SJCRH30 (cell line): ENCODE measurements at places on chromosomes 7 and 10. TPM values are rescaled to one million over a fixed set of nuclear protein-coding genes. Genes with fewer than 3 reads are reported as not detected.

DNAJC12 gene
- total RNA-seq = 9.6 and 11.7 TPM in 2 replicates

PROSER2 gene
- 10.7 and 14.6 TPM in 2 replicates for total RNA-seq

FKBP9 gene
- 61.8 and 73.5 TPM in 2 replicates for total RNA-seq

- H3K36me3 ChIP-seq = no peaks in the 10 kb centered on the region
- no peak for DNase-seq
- peak overlapping the region; percentile 49 for H3K4me3 ChIP-seq
- H3K4me1 ChIP-seq = peaks cover 9% of the 10 kb centered on the region
- H3K27me3 ChIP-seq = no peaks in the 10 kb centered on the region
These were observed 11.9 kb upstream of the LMOD2 start for GRCh38 chr7:123643495-123644441.

- H3K27ac ChIP-seq = no peak overlapping the region
- H3K4me3 ChIP-seq = no peak overlapping the region
- no peaks in the 10 kb centered on the region for H3K4me1 ChIP-seq
- peak; percentile 65 for DNase-seq
- H3K27me3 ChIP-seq = no peaks in the 10 kb centered on the region
- no peaks in the 10 kb centered on the region for H3K36me3 ChIP-seq
These were observed 15.2 kb upstream of the FRMPD2 start for GRCh38 chr10:48289501-48290238.

DNA sequence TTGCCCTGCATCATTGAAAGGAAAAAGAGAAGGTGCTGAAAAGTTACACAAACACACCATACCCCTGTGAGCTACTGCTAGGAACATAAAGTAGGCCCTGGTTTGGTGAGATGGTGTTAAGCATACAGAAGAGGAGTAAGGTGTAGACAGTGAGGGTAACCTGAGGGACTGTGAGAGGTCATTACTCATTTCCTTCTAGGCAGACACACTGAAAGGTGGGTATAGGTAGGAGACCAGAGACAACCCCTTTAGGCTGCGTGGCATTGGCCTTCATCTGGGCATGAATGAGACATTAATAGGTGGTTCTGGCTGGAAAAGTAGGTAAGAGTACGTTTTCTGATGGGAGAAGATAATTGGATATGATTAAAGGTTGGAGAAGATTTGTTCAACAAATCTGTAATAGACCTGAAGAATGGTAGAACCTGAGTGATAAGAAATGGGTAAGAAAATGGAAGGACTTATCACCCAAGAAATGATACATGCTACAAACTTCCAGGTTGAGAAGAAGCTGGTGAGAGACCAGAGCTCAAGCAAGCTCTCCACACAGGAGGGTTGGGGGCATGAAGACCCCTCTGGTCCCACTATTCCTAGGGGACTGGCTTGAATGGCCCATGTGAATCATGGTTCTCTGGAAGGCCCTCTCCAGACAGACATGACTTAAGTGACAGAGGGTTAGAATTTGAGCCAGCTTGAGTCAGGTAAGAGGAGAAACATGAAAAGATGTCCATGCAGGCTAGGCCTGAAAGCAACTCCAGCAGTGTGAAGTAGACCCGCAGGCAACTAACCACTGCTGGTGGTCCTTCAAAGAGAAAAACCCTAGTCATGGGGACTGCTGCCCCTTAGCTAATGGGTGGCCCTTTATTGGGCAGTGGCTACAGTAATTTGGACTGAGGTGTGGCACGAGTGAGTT lies 3.8 kb downstream of the COMTD1 start:
- DNase-seq = peak; percentile 17
- peaks cover 48% of the 10 kb centered on the region for H3K36me3 ChIP-seq
- no peaks in the 10 kb centered on the region for H3K27me3 ChIP-seq
- H3K4me1 ChIP-seq = no peaks in the 10 kb centered on the region
- no peak overlapping the region for H3K27ac ChIP-seq
- no peak overlapping the region for H3K4me3 ChIP-seq

DNA sequence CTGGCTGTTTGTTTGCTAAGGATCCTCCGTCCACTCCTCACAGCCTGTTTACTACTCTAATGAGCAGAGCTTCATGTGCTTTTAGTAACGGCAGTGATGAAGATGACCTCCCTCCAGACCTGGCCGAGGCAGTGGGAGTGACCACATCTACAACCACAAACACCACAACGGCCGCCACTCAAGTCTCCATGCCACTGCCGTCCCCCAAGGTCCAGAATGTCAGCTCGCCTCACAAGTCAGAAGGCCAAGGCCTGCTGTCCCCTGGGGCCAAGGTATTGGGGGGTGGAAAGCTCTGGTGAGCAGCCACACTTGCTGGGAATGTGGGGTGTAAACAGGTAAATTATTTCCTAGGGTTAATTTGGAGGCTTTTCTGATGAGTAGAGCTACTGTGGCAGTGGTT lies 926.4 kb downstream of the IPMK start:
- H3K4me3 ChIP-seq = no peak overlapping the region
- DNase-seq = no peak
- H3K4me1 ChIP-seq = no peaks in the 10 kb centered on the region
- no peaks in the 10 kb centered on the region for H3K27me3 ChIP-seq
- H3K36me3 ChIP-seq = no peaks in the 10 kb centered on the region

GRCh38 chr10:98908868-98909267 lies 326.8 kb downstream of the HPSE2 start:
- DNase-seq = no peak
- no peak overlapping the region for H3K4me3 ChIP-seq
- no peaks in the 10 kb centered on the region for H3K27me3 ChIP-seq
- H3K4me1 ChIP-seq = no peaks in the 10 kb centered on the region
- H3K27ac ChIP-seq = no peak overlapping the region

DNA sequence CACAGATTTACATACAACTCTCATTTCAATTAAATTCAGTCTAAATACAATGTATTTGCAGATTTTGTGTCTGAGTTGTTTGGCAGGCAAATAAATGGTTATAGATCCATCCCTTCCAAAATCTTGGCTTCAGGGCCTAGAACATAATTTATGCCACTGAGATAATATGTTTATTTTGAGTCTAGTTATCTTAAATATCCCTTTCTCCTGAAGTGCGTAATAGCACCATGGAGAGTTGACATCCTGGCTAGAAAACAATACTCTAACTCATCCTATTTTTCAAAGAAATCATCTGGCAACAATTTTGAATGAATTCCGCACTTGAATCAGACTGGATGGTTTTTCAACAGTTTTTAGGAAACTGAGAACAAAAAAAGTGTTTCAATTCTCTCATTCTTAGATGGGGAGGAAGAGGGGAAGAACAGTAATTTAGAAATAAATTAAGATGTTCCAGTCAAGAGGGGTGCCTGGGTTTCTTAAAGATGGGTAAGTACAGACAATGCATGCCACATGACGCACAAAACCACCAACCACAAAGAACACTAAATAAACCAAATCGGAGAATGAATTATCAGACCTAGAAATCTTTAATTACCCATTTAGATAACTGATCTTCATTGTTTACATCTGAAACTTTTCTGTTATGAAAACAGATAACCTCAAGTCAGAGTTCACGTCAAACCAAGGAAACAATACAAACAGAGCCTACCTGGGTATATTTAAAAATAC lies 228.7 kb upstream of the PTN start:
- H3K4me3 ChIP-seq = no peak overlapping the region
- no peaks in the 10 kb centered on the region for H3K4me1 ChIP-seq
- no peak for DNase-seq
- H3K27ac ChIP-seq = no peak overlapping the region

- peaks cover 6% of the 10 kb centered on the region; the same call in 1 of the 2 replicates for H3K27me3 ChIP-seq
- no peaks in the 10 kb centered on the region for H3K36me3 ChIP-seq
- DNase-seq = peak; percentile 26
- no peak overlapping the region for H3K27ac ChIP-seq
- H3K4me1 ChIP-seq = no peaks in the 10 kb centered on the region; the same call in none of the 2 replicates
These were observed 90.3 kb downstream of the FAM204A start for GRCh38 chr10:118251791-118252190.

- peak overlapping the region; percentile 18 for H3K4me3 ChIP-seq
- peak overlapping the region; percentile 91 for H3K27ac ChIP-seq
- H3K36me3 ChIP-seq = no peaks in the 10 kb centered on the region
- H3K27me3 ChIP-seq = no peaks in the 10 kb centered on the region
These were observed 69.3 kb downstream of the ETV1 start for GRCh38 chr7:13920053-13920697.

DNA sequence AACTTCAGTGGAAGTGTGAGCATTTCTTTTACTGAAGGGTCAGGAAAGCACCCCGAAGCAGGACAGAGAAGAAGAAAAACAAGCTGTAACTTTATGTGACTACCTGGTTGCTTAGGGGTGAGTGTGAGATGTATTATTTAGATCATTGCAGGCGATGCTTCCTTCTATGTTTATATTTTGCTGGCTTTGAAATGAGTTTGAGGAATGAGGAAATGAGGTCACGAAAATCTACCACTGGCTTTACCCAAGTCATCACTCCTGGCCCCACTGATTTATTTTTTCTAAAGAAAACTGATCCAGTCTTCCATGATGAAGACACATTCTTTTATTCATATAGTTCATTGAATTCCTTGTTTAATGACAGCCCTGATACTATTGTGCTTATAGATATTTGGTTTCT lies 716.6 kb upstream of the FZD8 start:
- DNase-seq = no peak
- H3K27ac ChIP-seq = no peak overlapping the region
- H3K27me3 ChIP-seq = no peaks in the 10 kb centered on the region
- no peak overlapping the region for H3K4me3 ChIP-seq

GRCh38 chr7:112622159-112622715 lies 141.4 kb downstream of the LSMEM1 start:
- no peak for DNase-seq
- H3K4me1 ChIP-seq = peaks cover 23% of the 10 kb centered on the region

- H3K4me1 ChIP-seq = peaks cover 3% of the 10 kb centered on the region; the same call in 1 of the 2 replicates
- no peak for DNase-seq
- H3K36me3 ChIP-seq = no peaks in the 10 kb centered on the region
- H3K27me3 ChIP-seq = 0 out of 2 replicates have a peak, but pooled peaks cover 7% of the 10 kb centered on the region
- H3K27ac ChIP-seq = no peak overlapping the region
These were observed 4.5 kb upstream of the EMX2 start for GRCh38 chr10:117537904-117538524.

DNA sequence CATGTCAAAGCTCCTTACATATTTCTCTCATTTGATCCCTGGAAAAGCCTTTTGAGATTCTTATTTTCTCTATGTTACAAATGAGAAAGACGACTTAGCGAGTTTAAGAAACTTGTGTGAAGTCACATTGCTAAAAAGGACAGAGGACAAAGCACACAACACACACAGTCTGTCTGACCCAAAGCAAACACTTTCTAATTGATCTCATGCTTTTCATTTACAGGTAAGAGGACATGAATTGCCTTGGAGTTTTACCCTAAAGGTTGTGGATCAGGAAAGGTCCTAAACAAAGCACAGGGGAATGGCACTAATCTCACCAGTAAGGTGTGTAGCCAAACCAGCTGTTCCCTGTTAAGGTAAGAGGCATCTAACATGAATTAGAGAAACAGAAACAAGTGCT lies 18.7 kb downstream of the SLC35G1 start:
- no peaks in the 10 kb centered on the region for H3K27me3 ChIP-seq
- H3K4me3 ChIP-seq = no peak overlapping the region
- H3K36me3 ChIP-seq = no peaks in the 10 kb centered on the region
- H3K4me1 ChIP-seq = peaks cover 5% of the 10 kb centered on the region
- no peak for DNase-seq
- H3K27ac ChIP-seq = no peak overlapping the region

GRCh38 chr7:35038354-35038753 lies 1.1 kb upstream of the DPY19L1 start:
- H3K27ac ChIP-seq = no peak overlapping the region
- H3K27me3 ChIP-seq = no peaks in the 10 kb centered on the region
- H3K36me3 ChIP-seq = no peaks in the 10 kb centered on the region

DNA sequence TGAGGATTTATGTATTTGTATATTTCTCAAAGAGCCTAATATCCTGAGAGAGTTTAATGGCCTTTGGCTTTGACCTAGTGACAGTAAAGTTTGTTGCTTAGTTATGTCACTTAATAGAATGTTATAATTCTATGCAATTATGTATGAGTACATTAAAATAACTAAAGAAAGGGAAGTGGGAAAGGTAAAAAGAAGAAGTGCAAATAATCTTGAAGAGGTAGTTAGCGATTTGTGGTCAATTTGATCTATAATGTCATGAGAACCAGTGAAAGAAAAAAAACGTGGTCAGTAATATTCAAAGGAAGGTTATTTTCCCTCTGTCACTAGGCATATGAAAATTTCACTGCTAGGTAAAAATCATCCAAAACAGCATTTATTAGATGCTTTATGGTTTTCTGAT lies 143.4 kb upstream of the LSM8 start:
- DNase-seq = no peak
- H3K27ac ChIP-seq = no peak overlapping the region
- H3K36me3 ChIP-seq = no peaks in the 10 kb centered on the region

DNA sequence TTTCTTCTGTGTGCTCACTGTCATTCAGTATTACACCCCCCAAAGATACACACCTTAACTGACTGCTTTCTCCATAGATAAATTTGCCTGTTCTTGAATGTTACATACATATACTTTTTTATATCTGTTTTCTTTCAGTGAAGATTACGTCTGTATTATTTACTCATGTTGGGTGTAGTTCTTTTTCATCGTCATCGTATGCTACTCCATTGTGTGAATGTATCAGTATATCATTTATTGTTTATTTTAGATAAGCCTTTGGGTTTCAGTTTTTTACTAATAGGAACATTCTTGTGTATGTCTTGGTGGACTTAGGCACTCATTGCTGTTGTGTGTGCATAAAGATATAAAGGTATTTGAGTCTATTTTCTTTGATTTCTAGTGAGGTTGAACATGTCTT lies 64.4 kb downstream of the SEPTIN7 start:
- peaks cover 33% of the 10 kb centered on the region for H3K36me3 ChIP-seq
- no peaks in the 10 kb centered on the region for H3K27me3 ChIP-seq
- DNase-seq = no peak
- H3K27ac ChIP-seq = no peak overlapping the region
